Stimulated activated CD4-positive, alpha-beta T cell treated with anti-CD3 and anti-CD28 coated beads, Interleukin-12 subunit alpha, Interleukin-12 subunit beta, amount 100 ng/mL, for 4 hours (primary cell): ENCODE measurements at places on chromosomes 5 and 9.

- DNase-seq: no peak
Measured at GRCh38 chr5:155455791-155456514, 442.4 kb downstream of the KIF4B start.

- no peak for DNase-seq
Measured at GRCh38 chr5:95969651-95970358, 8.2 kb upstream of the ELL2 start.

- no peak for DNase-seq
Measured at GRCh38 chr9:136700304-136700703, 12.1 kb upstream of the DIPK1B start.

DNA sequence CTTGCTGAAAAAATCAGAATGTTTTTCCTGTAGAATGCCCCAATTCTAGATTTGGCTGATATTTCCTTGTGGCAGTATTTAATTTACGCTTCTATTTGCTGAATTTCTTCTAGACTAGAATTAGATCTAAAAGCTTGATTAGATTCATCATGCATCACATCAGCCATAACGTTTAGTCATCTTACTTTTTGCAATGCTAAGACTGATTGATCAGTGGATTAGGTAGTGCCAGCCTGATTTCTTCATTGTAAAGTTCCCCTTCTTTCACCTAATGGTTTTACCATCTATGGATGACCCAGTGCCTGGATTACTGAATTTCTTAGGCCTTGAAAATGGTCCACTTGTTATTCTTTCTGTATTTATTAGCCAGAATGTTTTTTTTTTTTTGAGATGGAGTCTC is 83.9 kb downstream of the PBX3 start:
- no peak for DNase-seq

DNA sequence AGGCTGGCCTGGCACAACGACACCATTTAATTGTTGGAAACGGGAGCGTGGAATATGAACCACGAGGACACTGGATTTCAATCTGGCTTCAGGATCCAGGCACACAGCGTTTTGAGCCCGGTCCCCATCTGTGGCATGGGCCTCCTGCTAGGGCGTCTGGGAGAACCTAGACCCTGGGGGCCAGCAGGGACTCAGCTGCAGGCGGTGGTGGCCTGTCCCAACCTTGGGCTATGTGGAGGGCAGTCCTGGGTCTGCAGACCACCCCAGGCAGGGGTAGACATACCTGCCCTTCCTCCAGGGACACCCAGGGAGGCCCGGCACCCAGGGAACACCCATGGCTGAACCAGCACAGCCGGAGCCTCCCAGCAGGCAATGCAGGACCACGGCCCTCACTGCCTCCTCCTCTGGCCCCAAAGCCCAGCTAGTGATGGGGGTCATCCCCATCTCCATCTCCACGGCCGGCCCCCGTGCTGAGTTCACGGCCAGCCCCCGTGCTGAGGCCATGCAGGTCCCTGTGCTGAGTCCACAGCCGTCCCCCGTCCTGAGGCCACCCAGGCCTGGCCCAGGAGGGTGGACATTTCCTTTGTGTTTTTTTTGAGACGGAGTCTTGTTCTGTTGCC is 18.5 kb upstream of the UBAC1 start:
- no peak for DNase-seq

DNA sequence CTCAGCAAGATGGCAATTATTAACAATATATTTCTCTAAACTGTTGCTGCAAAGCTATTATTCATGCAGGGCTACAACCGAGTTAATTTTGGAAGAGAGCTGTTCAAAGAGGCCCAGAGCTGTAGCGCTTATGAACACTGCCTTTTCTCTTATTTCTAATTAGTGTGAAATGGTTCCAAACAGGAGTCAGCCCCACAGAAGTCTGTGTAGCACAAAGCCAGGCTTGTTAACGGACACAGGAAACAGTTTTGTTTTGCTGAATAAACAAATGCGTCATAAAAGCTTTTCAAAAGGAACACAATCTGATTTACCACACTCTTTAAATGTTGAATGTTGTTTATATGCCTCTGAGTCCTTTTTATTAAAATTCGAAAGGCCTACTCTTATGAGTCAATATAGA is 396.5 kb downstream of the ANXA1 start:
- no peak for DNase-seq

- no peak for DNase-seq
Measured at GRCh38 chr5:19247302-19247701, 740.7 kb downstream of the CDH18 start.

DNA sequence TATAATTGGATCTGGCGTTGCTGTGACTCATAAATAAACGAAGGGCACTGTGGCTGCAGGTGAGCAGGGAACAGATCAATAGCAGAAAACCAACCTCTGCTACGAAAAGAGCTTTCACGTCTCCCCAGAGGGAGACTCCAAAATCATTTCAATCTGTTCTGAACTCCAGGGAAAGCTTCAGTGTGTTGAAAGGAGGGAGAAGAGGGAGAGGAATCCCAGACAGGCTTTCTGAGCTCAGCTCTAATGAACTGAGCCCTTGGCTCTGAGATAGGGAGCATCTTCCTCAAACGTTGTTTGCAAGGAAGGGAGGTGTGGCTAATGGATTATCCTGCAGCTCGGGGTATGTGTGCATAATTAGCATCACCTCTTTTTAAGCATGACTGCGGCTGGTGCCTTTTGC is 288.0 kb upstream of the IRX4 start:
- DNase-seq: no peak

GRCh38 chr9:116087751-116088194 is 65.8 kb upstream of the PAPPA start:
- DNase-seq: no peak

DNA sequence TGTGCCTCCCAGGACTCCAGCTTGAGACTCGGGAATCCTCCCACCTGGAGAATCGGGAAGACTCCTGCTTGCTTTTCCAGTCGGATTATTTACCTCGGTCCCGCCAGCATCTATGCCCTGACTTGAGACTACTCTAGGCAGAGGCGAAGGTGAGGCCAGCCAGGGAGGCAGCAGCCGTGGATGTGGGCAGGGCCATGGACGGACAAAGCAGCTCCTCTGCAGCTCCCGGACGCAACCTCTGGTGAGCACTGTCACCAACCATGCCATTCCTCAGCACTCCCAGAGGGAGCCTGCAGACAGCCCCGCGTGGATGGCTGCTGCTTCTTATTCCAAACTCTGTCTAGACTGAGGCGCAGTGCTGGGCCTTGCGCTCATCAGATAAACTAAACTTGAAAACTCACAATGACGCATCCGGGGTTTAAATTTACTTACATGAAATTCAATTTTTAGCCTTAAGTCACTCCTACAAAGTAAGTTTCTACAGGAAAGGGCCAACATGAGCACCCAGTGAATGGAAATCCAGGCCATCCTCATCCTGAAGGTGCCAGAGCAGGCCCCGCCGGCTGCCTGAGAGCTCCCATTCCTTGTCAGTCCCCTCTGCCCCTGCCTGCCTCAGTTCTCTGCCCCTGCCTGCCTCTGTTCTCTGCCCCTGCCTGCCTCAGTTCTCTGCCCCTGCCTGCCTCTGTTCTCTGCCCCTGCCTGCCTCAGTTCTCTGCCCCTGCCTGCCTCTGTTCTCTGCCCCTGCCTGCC is 17.8 kb downstream of the MED10 start:
- no peak for DNase-seq

- DNase-seq: no peak
Measured at GRCh38 chr9:88949425-88949824, 41.8 kb upstream of the S1PR3 start.

- no peak for DNase-seq
Measured at GRCh38 chr5:82158755-82159413, 119.3 kb downstream of the RPS23 start.

- DNase-seq: no peak
Measured at GRCh38 chr5:143052967-143053682, 282.9 kb downstream of the ARHGAP26 start.

GRCh38 chr5:98750693-98751092 is 22.8 kb upstream of the RGMB start:
- DNase-seq: no peak

- DNase-seq: no peak
Measured at GRCh38 chr9:84129529-84129928, 148.9 kb downstream of the RMI1 start.

GRCh38 chr5:15691521-15691920 is 191.5 kb downstream of the FBXL7 start:
- DNase-seq: no peak

DNA sequence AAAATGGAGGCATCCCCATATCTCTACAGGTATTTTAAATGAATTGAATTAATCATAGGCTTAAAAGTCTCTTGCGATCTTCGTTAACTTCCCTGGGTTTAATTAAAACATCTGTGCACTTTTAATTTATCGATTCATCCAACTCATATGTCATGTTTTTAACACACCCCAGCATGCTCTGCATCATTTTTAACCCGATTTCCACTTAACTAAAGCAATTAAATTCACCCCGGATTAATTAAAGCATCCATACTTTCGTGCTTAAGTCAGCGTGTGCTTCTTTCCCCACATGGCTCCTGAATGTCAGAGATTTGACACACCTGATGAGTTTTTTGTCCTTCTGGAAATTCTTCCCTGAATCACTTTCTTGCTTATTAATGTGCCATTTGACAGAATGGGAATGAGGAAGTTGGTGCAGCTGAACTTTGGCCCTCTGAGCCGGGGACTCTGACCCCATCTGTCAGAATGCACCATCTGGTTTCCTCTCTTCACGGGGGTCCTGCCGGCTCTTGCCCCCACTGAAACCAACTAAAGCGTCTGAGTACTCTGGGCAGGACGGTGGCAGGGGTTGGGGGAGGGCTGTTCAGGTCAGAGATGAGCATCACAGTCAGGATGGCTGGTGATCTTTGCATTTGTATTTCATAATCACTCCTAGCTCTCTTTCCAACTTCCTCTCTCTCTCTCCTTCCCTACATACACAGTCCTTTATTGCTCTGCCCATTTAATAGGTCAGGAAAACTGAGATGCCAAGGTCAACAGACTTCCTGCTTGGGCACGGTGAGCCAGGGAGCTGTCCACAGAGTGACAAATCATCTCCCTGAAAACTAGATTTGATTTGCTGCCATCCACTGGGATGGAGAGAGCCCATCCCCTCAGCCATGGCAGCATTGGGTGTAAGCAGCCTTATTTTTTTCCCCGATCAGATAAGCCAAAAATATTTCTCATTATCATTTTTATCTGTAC is 180.3 kb upstream of the WWC1 start:
- DNase-seq: no peak

DNA sequence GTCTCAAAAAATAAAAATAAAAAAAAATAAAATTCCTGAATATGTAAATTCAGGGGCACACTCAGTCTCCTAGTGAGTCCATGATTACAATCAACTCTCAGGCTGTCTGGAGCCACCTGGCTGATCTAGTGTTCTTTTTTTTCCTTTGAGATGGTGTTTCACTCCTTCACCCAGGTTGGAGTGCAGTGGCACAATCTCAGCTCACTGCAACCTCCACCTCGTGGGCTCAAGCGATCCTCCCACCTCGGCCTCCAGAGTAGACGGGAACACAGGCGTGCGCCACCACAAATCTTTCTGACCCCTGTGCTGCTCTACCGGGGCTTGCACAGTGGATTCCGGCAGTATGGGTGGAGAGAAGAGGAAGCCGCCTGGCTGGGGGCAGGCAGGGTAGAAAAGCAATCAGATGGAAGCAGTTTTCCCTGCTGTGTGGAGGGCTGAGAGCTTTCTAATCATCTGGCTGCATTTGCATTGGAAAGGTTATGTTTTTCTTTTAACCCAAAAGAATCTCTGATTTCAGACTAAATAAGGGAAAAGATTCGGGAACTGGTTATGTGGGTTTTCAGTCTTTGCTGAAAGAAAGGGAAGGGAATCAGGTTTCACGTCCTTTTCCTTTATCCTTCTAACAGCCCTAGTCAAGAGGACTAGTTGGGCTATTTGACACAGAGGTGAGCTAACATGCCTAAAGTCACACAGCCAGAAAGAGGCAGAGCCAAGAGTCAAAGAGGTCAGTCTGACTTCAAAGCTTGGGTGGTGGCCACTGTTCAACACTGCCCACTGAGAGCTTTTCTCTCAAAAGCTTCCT is 26.3 kb upstream of the CORO2A start:
- DNase-seq: no peak

DNA sequence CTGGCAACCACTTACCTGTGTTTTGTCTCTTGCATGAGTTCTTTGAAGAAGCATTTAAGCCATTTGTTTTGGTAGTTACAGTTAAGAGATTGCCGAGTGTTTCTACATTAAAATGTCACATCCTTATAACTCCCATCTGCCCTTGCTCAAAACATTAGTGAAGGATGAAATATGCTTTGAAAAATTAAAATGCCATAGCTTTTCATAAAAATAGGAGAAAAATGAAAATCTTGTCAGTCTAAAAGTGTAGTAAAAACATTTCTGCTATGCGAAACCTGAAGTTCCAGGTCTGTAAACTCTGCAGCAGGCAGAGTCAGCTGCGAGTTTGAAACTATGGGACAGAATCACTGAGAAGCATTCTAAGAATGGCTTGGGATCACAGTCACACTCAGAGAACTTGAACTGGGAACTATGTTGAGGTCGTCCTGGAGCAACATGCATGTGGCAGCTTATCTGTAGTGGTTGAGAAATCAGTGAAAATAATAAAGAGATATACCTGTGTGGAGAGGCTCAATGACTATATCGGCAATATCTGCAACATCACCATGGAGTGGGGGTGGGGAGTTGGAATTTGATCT is 67.4 kb downstream of the RASGRF2 start:
- DNase-seq: no peak

- no peak for DNase-seq
Measured at GRCh38 chr5:173198049-173198448, 37.0 kb downstream of the NKX2-5 start.

GRCh38 chr5:87243161-87243844 is 24.4 kb upstream of the RASA1 start:
- no peak for DNase-seq

- DNase-seq: no peak
Measured at GRCh38 chr5:42036379-42036778, 111.3 kb downstream of the FBXO4 start.

DNA sequence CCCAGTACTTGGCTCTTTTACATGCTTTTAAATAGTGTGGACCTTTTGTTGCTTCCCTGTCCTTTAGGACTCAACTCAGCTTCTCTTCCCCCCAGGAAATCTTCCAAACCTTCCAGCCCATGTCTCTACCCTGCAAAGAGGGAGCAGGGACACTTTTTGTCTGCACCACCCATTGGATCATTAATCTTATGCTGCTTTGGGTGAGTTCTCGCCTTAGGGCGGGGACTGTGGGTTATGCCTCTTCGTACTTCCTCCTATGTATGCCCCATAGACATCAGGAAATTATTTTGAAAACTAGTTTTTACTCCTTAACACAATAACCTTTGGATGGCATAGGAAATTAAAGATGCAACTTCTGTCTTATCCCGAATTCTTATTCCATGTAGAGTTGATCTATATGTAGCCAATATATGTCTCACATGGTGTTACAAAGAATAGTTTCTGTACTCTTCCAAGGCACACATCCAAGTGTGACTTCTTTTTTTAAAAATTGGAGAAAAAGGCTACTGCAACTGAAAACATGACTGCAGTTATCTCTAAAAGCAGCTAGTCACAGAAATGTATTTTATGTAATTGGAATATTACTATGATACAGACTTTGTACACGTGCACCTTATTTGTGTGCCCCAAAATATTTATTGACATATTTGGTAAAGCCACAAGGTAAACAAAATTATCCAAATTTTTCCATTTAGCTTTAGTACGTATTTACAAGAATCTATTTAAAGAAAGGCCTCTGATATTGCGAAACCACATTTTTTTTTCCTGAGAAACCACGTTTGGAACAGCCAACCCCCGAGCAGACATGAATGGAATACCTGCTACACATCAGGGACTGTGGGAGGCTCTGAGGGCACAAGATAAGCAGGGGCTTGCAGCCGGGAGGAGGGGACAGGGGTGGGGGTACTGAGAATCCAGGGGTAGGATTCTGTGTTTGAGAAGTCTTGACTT is 133.6 kb downstream of the WDR41 start:
- DNase-seq: no peak

- DNase-seq: no peak
Measured at GRCh38 chr5:4083591-4084337, 488.1 kb downstream of the IRX1 start.

GRCh38 chr5:91416491-91416890 is 33.4 kb upstream of the ARRDC3 start:
- DNase-seq: no peak
